ENCODE measurements at places on chromosomes 11 and 22.

- no peak for DNase-seq
Measured at GRCh38 chr11:125916683-125917347, 12.5 kb downstream of the DDX25 start.

GRCh38 chr11:126645186-126645585 is 289.7 kb downstream of the ST3GAL4 start:
- DNase-seq = no peak

GRCh38 chr22:38656256-38657044 is at the start of the genes CBY1 and FAM227A:
TSS of gene CBY1 (plus strand) at chr22:38656638. CDS start at chr22:38668055, 11,417 bp downstream.
TSS of gene FAM227A (minus strand) at chr22:38656392. CDS start at chr22:38650168, 6,224 bp downstream.
- DNase-seq = peak; percentile 88

GRCh38 chr11:8775332-8775731 is 92.7 kb downstream of the RPL27A start:
- DNase-seq = no peak

DNA sequence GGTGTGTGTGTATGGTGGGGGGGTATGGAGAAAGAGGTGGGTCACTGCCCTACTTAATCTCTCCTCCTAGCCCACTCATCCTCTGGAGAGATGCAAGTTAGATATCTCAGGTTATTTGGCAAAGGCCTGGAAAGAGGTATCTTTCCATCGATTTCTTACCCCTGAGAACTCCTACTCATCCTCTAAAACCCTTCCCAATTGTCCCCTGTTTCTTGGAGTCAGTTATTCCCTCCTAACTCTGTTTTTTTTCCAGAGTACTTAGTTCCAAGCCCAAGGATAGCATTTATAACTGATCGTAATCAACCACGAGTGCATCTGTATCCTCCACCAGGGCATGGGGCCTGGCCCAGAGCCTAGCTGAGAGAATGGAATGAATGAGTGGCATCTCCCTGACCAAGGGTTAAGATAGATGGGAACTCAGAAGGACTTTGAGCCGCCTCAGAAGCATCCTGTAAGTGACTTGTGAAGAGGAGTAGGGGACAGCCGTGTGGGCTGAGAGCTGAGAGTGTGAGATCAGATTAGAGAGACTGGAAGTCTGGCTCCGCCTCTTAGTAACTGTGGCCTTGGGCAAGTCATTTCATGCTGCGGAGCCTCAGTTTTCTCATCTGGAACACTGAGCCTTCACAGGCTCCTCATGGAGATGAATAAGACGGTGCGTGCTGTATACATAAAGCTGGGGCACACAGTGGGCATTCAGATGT is 16.2 kb downstream of the CD6 start:
- DNase-seq = peak; percentile 76

DNA sequence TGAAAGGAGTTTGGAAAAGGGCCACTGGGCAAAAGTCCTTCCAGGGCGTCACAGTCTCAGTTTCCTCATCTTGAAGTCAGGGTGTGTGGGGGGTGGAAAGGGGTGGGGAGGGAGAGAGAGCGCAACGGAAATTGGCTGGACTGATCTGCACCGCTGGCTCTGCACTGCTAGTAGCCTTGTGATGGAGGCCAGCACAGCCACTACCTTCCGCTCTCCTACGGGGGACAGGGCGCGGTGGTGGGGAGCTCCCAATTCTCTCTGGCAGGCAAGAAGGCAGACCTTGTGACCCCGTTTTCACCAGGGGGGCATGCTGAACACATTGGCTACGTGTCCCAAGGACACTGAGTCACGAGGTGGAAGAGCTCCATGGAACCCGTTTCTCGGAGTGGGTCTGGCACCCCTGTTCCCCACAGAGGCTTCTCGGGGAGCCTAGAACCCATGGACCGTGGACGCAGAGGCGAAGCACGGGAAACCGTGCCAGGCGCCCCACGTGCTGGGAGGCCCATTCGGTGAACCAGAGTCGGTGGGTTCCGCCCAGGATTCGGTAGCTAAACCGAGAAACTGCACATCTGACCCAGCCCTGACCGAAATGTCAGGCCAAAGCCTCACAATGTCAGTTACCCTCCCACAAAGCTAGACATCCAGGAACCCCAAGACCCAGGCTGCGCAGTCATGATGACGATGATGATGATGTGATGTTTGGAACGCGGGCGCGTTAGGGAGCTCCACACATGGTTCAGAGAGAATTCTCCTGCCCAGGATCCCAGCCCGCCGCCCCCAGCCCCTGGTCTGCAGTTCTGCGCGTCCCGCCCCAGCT is 28.3 kb upstream of the WNT11 start:
- DNase-seq = peak; percentile 50

- no peak for DNase-seq
Measured at GRCh38 chr11:121039971-121040613, 16.2 kb downstream of the TBCEL start.

DNA sequence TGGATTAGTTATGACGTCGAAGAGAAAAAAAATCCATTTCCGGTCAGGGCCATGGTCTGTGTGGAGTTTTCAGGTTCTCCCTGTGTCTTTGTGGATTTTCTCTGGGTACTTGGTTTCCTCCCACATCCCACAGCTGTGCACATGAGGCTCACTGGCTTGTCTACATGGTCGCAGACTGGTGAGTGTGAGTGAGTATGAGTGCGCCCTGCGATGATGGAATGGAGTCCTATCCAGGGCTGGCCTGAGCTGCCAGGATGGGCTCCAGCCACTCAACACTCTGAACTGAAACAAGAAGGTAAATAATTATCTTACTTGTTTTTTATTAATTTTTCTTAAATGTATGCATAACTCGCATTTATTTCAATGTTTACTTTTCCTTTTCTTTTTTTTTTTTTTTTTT is 10.8 kb downstream of the MMP3 start:
- no peak for DNase-seq

GRCh38 chr11:20008871-20009644 is 151.2 kb downstream of the DBX1 start:
- no peak for DNase-seq

GRCh38 chr11:21446939-21447590 is 745.8 kb upstream of the ANO5 start:
- no peak for DNase-seq

- DNase-seq = no peak
Measured at GRCh38 chr11:117538263-117539135, 210.8 kb downstream of the CEP164 start.

DNA sequence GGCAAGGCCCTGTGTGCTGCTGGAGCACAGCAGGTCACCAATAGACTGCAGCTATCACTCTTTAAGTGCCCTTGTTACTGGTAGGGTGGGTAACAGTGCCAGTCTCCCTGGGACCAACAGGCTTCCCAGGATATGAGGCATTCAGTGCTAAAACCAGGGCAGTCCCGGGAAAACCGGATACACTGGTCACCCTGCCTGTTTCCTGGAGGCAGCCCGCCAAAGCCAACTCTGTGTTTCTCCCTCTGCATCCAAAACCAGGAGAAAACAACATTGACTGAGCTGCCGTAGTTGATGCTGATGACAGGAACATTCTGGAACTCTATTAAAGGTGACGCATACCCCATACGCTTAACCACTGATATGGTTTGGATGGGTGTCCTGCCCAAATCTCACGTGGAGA is 149.1 kb downstream of the SHANK2 start:
- no peak for DNase-seq

- DNase-seq = no peak
Measured at GRCh38 chr11:116049383-116049782, 545.2 kb upstream of the CADM1 start.

- DNase-seq = no peak
Measured at GRCh38 chr11:124199702-124200101, 16.6 kb downstream of the OR10D3 start.

GRCh38 chr11:119421351-119421750 is 1.6 kb downstream of the THY1 start:
- no peak for DNase-seq

GRCh38 chr11:126488591-126489370 is 133.3 kb downstream of the ST3GAL4 start:
- no peak for DNase-seq

DNA sequence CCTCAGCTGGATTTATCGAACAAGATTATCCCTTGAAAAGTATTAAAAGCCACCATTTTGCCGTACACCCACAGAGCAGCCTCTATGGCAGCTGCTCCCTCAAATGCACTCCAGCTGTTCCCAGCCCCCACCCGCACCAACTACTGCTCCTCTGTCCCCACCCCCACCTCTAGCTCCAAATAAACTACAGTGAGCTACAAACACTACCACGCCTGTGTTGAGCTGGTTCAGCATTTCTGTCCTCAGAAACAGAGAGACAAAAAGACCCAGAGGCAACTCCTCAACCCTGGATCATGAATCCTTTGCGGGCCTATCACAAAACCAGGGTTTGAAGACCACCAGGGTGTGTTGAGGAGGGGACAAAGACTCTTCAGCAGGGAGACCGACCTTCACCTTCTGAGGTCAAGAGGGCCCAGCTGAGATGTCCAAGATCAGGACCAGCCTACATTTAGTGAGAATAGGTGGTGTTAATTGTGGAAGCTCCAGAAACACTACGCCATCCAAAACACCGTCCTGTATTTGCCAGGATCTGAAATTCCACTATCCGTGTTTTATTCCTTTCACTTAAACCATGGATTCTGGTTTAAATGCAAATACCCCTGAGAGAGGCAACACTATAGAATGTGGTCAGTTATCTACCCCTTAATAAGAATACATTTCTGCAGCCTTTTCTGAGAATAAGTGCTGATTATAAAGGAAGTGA is 195.9 kb downstream of the DSCAML1 start:
- no peak for DNase-seq

DNA sequence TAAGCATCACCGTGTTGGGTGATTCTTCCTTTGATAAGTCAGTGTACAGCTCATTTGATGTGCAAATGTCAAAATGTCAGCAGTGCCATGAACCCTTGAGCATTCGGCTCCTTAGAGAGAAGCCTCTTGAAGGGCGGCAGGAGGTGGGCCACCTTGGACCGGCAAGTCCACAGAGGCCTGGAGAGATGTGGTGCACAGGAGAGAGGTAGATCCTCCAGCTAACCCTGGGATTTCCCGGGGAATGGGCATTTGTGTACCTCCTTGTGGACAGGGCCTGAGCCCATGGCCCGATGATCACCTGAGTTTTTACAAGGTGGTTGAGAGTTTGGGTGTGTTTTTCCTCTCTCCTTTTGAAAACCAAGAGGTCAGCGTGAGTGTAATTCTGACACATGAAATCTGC is 133.2 kb upstream of the RCN1 start:
- DNase-seq = no peak

- no peak for DNase-seq
Measured at GRCh38 chr11:61152816-61153592, 8.2 kb downstream of the VPS37C start.

All from activated CD4-positive, alpha-beta T cell treated with anti-CD3 and anti-CD28 coated beads, Interleukin-2, amount 50 U/mL, for 48 hours (primary cell).